ENCODE measurements at places on chromosomes 1 and 21.
A peak's percentile ranks its signal among the peaks of the same experiment; 100 is the strongest.

- no peak for DNase-seq
These were observed 450.5 kb downstream of the NUF2 start for GRCh38 chr1:163772246-163772645.

GRCh38 chr21:41664881-41665765 lies 101.7 kb downstream of the RIPK4 start:
- DNase-seq, result no peak

- DNase-seq, result no peak
These were observed 67.3 kb downstream of the RHOU start for GRCh38 chr1:228802386-228803220.

- no peak for DNase-seq
These were observed 32.6 kb downstream of the NBPF6 start for GRCh38 chr1:108482708-108483107.

- DNase-seq, result no peak
These were observed 26.0 kb upstream of the UAP1 start for GRCh38 chr1:162535501-162535900.

GRCh38 chr1:12601700-12602658 lies 16.0 kb downstream of the DHRS3 start:
- no peak for DNase-seq

GRCh38 chr1:21586846-21587601 lies 77.8 kb downstream of the ALPL start:
- peak; percentile 23 for DNase-seq

DNA sequence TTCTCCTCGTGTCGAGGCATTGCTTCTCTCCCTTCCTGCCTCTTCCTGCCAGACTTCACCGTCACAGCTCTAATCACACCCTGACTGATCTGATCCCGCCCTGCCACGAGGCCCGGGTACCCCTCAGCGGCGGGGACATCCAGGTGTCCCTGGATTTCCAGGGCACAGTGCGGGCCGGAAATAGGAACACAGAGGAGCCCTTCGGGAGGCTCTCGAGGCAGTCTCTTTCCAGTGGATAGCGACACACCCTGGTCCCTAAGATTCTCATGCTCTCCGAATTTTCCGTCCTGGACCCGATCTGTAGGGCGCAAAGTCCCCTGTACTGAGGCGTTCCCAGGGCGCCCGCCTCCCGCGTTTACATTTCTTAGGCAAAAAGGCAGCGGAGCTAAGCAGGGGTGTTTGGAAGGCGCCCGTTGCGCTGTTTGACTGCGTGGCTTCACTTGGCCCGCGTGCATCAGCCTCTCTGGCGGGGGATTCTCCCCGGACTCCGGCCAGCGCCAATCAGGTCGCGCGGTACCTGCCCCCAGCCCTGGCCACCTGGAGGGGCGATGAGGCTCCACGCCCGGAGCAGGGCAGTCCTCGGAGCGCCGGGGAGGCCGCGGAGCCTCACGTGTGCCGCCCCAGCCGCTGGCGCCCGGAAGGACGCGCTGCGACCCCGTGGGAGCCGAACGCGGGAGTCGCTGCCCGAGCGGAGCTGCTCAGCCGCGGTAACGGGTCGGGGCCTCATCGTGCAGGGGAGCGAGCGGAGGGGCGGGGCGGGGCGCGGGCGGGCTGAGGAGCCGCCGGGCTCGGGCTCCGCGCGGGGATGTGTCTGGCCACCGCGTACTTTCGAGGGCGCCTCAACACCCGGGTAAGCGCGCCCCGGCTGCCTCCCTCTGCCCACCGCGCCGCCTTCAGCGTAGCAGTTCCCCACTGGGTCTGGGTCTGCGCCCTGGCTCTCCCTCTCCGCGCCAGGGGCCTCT lies at the start of gene FAM163A:
Gene FAM163A (plus strand): TSS at position 575 of the 962 bp plus-strand sequence. CDS start 69,807 bp downstream, outside the sequence.
- DNase-seq, result no peak

DNA sequence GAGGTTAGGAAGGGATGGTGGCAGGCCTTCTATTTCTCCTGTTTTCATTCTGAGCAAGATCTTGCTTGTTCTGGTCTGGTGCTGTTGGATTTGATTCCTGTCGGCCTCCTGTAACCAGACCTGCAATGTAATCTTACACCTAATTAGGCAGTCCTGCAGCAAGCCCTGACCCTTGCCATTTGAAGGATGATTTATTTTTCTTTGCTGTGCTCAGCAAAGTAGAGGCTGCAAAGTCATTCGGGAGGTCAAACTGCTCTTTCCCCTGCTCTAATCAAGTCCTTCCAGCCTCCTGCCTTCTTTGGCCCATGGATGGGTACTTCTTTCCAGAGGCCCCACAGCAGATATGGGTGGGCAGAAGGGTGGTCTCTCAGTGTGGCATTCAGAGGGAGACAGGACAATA lies 417.7 kb upstream of the USP24 start:
- DNase-seq, result no peak

DNA sequence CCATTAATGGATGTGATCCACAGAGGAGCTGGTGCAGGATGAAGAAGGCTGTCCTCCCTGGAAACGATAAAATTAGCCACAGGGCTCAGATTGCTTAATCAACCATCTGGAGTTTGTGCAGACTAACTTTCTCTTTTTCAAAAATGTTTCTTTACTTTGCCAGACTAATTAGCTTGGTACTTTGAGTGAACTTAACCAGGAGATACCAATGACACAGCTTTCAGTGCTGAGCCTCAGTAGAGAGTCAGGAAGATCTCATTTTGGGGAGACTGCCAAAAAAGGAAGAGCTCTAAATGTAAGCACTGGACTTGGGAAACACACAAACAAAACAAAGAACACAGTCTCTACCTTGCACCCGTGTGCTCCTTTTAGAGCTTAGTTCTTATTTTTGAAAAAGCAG lies 248.1 kb upstream of the DEPDC1 start:
- DNase-seq, result no peak

GRCh38 chr1:234942879-234943506 lies 185.6 kb downstream of the TOMM20 start:
- DNase-seq, result no peak

- DNase-seq, result no peak
These were observed 738 bp upstream of the TRIM11 start for GRCh38 chr1:228407106-228408040.

DNA sequence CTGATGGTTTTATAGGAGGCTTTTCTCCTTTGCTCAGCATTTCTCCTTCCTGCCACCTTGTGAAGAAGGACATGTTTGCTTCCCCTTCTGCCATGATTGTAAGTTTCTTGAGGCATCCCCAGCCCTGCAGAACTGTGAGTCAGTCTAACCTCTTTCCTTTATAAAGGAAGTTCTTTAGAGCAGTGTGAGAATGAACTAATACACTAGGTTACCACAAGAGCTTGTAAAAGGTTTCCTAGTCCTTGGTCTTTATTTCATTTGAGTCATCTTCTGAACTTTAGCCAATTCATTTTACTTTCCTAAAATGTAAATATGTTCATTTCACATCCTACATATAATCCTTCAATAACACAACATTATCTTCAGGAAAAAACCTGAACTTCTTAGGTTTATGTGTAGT lies 365.3 kb downstream of the HHIPL2 start:
- DNase-seq, result no peak

DNA sequence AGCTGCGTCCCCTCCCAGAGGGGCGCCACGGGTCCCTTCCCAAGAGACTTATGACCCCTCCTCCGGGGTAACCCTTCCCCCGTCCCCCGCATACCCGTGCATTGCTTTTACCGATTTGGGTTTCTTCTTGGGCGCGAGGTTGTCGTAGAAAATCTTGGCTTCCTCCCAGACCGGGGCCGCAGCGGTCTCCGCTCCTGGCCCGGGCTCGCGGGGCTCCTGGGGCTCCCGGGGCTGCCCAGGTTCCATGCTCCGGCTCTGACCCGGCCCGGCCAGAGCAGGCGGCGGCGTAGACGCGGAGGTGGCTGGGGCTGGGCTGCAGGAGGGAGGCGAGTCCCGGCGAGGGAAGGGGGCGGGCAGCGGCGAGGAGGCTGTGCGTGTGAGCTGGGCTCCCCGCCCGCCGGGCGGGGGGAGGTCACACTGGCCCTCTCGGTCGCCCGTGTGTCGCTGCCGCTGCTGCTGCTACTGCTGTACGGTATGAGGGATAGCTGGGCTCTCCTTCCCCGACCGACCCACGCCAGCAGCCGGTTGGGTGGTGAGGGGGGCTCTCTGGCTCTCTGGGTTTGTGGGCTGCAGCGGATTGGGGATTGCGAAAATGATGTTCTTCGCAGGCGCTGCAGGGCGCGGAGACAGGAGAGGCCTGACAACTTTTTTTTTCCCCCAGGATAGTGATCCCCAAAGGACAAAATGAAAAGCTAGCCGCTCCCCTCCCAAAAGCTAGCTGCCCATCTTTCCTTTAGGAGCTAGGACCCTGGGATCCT lies at the start of gene NT5C1A:
Gene NT5C1A (minus strand): TSS at position 315 of the 758 bp plus-strand sequence. CDS start 69 bp downstream, at position 246.
- no peak for DNase-seq

DNA sequence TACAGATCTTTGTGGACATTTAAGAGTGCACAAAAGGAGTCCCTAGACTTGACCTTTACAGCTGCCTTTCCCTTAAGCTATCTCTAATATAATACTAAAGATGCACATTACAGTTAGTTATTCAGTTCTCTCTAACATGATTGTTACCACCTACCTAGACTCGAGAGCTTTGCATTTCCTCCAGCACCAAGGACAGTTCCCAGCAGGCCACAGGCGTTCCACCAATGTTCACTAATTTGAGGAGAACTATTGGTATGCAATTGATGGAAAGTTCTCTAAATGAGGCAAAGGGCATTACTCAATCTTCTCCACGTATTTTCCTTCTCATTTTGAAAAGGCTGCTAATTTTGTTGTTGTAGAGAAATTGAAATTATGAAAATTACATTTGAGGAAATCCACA lies 5.4 kb upstream of the NTNG1 start:
- no peak for DNase-seq

DNA sequence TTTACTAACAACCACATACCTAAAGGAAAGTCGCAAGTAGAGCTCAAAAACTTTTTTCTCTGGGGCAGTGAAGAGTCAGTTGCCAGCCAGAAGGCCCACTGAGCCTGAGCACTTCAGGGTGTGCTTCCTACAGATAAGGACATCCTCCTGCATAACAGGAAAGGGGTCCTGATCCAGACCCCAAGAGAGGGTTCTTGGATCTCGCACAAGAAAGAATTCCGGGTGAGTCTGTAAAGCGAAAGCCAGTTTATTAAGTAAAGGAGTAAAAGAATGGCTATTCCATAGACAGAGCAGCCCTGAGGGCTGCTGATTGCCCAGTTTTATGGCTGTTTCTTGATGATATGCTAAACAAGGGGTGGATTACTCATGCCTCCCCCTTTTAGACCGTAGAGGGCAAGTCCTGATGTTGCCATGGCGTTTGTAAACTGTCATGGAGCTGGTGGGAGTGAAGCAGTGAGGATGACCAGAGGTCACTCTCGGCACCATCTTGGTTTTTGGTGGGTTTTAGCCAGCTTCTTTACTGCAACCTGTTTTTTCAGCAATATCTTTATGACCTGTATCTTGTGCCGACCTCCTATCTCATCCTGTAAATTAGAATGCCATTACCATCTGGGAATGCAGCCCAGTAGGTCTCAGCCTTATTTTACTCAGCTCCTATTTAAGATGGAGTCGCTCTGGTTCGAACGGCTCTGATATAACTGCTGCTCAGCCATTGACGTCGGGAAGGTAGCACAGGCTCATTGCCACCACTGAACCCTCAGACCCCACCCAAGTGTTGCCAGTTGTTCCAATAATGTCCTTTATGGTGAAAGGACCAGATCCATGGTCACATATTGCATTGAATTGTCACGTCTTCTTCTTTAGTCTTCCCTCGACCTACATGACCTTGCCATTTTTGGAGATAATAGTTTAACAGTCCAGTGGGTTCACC lies 96.6 kb upstream of the ERRFI1 start:
- no peak for DNase-seq

DNA sequence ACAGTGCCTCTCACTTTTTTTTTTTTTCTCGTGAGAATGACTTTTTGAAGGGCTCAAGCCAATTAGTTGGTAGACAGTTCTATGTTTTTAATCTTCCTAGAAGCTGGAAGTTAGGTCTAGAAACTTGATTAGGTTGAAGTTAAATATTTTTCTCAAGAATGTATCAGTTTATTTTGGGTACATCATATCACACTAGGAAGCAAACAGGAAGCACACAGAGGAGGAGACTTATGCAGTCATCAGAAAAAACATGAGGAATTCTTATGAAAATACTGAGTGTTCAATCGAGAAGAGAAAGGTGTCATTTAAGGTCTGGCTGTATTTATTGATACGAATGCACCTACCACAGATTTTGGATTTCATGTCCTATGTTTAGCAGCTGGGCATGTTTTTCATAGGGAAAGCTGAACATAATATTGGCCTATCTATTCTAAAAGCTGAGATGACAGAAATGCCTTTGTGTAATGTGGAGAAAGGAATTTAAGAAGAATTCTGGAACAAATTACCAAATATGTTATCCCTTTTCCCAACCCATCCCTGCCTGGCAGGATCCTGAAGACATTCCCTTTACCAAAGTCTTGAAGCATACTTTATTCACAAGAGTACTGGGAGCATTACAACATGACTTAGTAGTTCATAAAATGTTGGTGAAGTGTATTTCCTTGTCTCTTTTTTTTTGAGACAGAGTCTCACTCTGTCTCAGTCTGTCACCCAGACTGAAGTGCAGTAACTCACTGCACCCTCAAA lies 17.5 kb upstream of the ZFP69B start:
- DNase-seq, result no peak

GRCh38 chr1:226424221-226425003 lies 16.5 kb upstream of the PARP1 start:
- DNase-seq, result no peak

DNA sequence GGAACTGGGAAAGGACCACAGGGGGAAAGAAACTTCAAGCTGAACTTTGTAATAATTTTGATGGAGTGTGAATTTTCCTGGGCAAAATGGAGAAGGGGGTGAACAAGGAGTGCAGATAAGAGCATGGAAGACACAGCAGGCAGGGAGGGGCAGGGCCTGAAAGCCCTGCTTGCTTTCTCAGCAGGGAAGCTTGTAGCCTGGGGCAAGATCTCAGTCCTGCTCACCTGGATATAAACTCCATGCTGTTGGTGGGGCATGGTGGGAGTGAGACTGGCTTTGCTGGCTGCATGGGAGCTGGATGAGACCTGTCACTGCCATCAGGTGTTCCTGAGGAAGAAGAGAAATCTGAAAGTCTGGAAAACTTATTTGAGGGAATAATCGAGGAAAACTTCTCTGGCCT lies 58.7 kb upstream of the RC3H1 start:
- DNase-seq, result no peak

- DNase-seq, result no peak
These were observed 424 bp upstream of the PCNX2 start for GRCh38 chr1:233295975-233296322.

- DNase-seq, result no peak
These were observed 64.4 kb upstream of the TLR5 start for GRCh38 chr1:223207293-223208066.

DNA sequence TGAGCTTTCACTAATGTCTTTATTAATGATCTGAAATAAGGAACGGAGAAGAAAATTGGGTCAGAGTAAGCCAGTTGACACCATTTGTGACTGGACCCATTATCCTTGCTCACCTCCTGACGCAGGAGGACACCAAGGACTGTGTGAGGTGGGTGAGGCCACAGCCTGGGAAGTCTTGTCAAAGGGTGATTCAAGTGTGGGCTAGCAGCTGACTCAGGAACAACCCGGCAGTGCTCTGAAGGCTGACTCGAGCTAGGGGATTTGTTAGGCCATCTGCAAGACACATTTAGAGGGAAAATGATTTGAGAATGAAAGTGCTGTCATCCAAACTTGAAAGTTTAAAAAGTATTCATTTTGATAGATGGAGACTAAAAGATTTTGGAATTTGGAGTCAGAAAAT lies 21.2 kb downstream of the PRRX1 start:
- no peak for DNase-seq

Data from hematopoietic multipotent progenitor cell treated with erythropoietin and hydrocortisone succinate and interleukin-3 and kit ligand, for 15 days (in vitro differentiated cells).